ENCODE measurements at places on chromosomes 5 and 9.

DNA sequence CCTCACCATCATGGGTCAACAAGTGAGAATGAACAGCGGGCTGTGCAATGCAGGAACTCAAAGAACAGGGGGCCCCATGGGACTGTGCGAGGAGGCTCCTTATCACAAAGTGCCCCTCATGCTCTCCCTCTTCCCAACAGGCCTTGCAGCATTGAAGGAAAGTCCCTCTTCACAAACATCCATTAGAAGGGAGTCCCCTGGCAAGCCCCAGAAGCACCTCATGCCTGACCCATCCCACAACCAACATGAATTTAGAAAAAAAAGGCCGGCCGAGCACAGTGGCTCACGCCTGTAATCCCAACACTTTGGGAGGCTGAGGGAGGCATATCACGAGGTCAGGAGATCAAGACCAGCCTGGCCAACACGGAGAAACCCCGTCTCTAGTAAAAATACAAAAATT lies 122.6 kb upstream of the FSTL4 start:
- DNase-seq, result no peak

DNA sequence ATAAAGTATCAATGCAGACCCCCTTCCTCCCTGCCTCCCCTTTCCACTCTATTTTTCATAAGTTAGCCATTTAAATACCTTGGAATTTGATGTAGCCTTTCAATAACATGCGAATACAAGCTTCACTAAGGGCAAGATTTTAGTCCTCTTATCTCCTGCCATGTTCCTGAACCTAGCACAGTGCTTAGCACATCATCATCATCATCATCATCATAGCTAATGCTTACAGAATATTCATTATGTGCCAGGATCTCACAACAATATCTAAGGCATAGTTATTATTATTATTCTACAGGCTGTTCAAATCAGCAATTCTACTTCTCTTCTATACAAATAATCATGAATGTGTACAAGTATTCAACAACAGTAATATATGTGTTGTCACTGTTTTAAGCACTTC lies 20.4 kb downstream of the KLHL3 start:
- DNase-seq, result no peak

DNA sequence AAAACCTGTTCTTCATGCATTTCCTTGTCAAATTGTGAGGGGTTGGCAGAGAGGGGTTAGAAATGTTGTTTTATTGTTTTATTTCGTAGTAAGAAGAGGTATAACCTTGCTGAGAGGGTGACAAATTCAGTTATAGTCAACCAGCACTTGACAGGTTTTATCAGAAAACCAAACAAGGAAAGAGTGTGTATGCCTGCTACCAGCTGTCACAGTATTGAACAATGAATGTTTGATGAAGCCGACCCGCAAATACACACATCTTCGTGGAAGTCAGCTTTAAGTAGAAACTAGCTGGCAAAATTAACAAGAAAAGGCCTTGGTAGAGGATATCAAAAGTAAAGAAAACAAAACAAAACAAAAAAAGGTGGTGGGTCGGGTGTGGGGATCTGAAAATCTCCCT lies 214.6 kb upstream of the TLE4 start:
- DNase-seq, result no peak

- DNase-seq, result no peak
Observed at GRCh38 chr5:128777052-128777451, 188.2 kb upstream of the SLC27A6 start.

GRCh38 chr5:2156358-2157059 lies 273.8 kb upstream of the IRX4 start:
- no peak for DNase-seq

GRCh38 chr5:126869005-126869451 lies 92.1 kb downstream of the LMNB1 start:
- DNase-seq, result peak; percentile 66

- no peak for DNase-seq
Observed at GRCh38 chr5:1006656-1007071, 1.9 kb upstream of the NKD2 start.

DNA sequence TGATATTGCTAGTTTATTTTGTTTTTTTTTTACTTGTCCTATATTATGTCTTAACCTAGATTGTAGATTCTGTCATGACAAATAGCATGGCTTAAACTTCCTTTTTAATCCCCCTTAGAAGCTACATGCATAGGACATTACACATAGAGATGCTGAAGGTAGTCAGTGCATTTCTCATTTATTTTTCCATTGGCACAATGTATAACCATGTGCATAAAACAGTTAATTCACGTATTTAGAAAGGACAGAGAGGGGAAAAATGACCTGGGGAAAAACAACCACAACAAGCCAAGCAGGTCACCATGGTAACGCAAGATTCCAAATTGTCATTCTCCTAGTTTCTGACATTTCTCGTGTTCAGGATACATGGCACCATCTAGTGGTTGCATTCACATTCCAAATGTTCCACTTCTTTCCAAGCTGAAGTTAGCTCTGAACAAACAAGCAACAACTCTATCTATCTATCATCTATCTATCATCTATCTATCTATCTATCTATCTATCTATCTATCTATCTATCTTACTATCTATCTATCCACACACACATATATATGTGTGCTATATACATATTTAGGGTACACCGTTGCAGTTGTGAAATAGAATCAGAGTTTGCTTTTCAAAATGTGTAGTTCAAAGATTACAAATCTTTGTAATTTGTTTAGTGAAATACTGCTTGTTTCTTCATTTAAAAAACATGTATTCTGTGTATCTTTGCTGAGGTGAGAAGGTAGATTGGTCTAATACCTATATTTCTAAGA lies 487.2 kb upstream of the ST8SIA4 start:
- DNase-seq, result peak; percentile 1

GRCh38 chr9:34540827-34541226 lies 18.0 kb upstream of the ENHO start:
- DNase-seq, result peak; percentile 84

- no peak for DNase-seq
Observed at GRCh38 chr9:36046923-36047322, 10.2 kb downstream of the RECK start.

GRCh38 chr9:109923806-109924205 lies 143.8 kb downstream of the PALM2AKAP2 start:
- DNase-seq, result no peak

- no peak for DNase-seq
Observed at GRCh38 chr5:35920890-35921289, 17.5 kb downstream of the CAPSL start.

DNA sequence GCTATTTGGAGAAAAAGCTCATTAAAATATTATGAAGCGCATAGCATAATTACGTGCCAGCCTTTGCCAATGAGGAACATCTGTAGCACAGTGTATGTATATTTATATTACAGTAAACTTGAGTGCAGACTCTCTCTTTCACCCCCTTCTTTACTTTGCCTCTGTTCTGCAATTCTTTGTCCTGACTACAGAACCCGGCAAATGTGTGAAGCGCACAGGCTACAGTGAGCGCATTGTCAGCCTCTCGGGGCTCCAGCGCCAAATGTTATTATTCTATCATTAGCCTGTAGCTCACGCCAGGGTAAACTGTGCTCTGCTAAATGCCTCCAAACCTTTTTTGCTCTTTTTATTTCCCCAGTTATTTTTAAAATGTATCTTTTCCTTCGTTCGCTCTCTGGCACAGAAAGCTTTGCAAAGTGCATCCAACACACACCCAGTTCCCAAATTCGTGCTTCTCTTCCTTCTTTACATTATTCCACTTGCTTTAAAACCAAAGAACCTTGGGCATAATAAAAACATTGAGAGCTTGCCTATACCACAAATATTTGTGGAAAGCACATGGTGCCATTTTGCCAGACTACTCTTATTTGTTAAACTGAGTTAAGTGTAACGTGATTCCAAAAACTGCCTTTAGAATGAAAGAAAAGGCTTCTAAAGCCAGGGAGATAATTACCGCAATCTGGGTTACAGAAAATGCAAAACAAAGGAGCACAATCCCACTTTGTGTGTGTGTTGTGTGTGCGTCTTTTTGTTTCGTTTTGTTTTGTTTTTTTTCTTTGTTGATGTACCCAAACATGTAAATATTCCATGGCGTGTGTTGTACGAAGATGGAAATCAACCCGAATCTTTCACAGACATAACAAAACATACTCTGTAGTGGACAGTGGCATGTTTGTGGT lies 164.1 kb upstream of the MPDZ start:
- DNase-seq, result no peak

GRCh38 chr5:132365213-132365612 lies 4.3 kb upstream of the SLC22A5 start:
- DNase-seq, result no peak

GRCh38 chr9:114117996-114118830 lies 19.1 kb upstream of the KIF12 start:
- no peak for DNase-seq

DNA sequence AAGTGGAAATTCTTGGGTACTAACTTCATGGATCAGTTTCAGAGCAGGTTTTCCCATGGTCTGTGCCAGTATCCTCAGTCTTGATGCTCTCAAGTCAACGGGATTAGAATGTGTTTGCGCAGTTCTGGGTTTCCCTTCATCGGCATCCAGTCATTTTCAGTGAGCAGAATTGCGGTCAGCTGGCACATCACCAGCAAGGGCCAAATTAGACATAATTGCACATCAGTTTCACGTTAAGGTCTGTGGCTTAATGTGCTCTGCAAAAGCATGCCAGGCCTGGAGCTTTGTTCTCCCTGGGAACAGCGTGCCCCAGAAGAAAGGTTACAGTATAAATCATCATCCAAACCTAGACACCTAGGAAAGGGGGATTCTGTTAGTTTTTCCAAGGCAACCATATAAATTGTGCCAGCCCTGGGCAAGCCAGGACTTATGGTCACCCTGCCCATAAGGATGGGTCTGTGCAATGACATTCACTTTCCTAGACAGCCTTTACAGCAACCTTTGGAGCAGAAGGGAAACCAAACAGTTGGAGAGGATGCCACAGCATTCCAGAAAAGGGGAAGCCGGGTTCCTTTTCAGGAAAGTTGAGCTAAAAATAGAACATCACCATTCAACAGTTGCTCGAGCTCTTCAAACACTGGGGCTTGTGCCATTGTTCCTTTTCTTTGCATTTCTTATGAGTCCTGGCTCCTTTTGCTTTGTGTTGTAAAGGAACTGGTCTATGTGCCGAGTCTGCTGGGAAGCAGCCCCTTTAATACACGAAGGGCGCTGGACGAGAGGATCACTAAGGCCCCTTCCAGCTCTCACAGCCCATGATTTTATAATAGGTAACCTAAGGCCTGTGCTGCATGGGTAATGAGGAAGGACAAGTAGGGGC lies 23.1 kb downstream of the IQGAP2 start:
- DNase-seq, result no peak

DNA sequence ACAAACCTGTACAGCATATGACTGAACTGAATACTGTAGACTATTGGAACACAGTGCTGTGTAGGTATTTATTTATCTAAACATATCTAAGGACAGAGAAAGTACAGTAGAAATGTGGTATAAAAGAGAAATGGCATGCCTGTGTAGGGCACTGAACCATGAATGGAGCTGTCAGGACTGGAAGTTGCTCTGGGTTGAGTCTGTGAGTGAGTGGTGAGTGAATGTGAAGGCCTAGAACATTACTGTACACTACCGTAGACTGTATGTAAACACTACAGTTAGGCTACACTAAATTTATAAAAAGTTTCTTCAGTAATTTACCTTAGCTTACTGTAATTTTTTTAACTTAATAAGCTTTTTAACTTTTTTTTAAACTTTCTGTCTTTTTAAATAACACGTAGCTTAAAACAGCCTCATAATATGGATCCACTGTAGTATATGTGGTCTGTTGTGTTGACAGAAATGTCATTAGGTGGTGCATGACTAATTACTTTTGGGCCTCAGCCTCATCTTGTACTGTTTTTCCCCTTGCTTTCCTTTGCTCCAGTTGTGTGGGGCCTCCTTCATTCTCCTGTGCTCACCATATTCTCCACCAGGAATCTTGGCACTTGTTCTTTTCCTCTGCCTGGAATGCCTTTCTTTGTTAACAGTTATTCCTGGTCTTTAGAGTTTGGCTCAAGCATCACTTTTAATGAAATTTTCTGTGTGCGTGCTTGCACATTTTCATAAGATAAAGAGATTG lies 8.8 kb downstream of the SPIN1 start:
- peak; percentile 36 for DNase-seq

DNA sequence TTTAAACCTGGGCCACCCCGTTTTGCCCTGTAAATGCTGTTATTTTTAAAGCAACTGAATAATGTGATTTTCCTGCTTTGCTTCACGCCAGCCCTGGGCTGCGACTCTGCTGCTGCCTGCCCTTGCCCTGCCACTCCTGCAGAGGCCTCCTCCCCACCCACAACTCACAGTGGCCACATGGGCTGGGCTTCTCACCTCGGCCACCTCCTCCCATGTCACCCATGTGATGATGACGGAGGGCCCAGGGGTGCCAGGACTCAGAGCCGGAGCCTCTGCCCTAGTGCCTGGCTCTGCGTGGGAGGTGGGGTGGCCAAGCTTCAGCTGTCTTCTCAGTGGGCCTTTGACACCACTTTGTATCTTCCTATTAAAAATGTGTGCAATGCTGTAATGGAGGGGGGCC lies 48.1 kb upstream of the NKD2 start:
- DNase-seq, result no peak

GRCh38 chr5:24850926-24851486 lies 206.2 kb upstream of the CDH10 start:
- no peak for DNase-seq

DNA sequence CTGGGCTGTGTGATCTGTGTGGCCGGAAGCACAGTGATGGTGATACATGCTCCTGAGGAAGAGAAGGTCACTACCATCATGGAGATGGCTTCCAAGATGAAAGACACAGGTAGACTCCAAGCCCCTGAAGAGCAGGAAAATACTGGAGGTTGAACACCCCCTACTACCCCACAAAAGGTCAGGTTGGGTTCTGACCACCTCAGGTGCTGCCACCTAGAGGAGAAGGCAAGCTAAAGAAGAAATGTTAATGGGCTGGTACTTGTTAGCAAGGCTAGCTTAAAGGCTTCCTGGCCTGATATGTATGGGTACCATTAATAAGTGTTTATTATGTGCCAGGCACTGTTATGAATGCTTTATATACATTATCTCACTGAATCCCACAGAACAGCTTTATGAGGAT lies 11.7 kb downstream of the NIPAL4 start:
- DNase-seq, result peak; percentile 54

GRCh38 chr9:89674667-89675057 lies 69.8 kb downstream of the GADD45G start:
- no peak for DNase-seq

- peak; percentile 81 for DNase-seq
Observed at GRCh38 chr9:32571969-32572899, 725 bp downstream of the NDUFB6 start.

GRCh38 chr9:36924071-36924470 lies 110.0 kb downstream of the PAX5 start:
- DNase-seq, result peak; percentile 88

- no peak for DNase-seq
Observed at GRCh38 chr9:93630806-93631411, 54.5 kb downstream of the PHF2 start.

DNA sequence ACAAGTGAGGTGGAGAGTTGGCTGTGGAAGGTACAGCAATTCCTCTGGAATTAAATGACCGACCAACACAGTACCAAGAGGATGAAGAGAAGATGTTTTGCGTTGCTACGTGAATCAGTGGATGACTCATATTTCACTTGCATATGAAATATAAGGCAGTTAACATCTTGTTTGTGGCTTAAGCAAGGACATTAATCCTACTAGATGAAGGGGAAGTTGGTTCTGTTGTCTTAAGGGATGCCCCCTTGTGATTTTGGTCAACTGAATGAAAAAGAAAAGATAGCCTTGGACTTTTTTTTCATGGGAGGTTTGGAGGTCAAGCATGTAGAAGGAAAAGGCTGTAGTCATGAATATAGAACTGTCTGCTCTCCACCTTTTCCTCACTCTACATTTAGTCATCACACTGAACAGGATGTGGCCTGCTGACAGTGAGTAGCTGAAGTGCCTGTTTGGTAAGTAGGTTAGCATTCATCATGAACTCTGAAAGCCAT lies 33.9 kb downstream of the VLDLR start:
- DNase-seq, result peak; percentile 89

- no peak for DNase-seq
Observed at GRCh38 chr5:73380710-73381589, 67.6 kb downstream of the FOXD1 start.
